Ammon's horn (tissue), 1 donor: ENCODE measurements at places on chromosomes 7 and 10.

GRCh38 chr7:101094791-101095375 is 9.6 kb downstream of the TRIM56 start:
- DNase-seq: no peak

- no peak for DNase-seq
Observed at GRCh38 chr10:48527756-48528155, 77.1 kb downstream of the ARHGAP22 start.

- DNase-seq: no peak
Observed at GRCh38 chr10:91629715-91630549, 2.9 kb downstream of the PPP1R3C start.

- DNase-seq: no peak
Observed at GRCh38 chr7:30914596-30914995, 2.9 kb downstream of the AQP1 start.

DNA sequence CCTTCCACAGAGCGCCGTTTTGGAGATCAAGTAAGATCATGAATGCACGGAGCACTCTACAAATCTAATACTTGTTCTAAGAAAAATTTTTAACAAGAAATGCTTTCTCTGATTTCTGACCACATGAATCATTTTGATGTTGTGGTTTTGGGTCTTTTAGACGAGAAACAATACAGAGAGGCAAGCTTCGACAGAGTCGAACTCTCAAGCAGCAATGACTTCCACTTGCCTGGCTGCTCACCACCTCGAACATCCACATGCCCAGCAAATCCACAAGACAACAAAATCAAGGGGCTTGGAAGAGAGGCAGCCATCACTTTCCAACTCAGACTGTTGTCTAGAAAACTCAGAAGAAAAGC is 69.4 kb upstream of the GSDME start:
- DNase-seq: no peak
